ENCODE measurements at places on chromosomes 7 and 10.
A peak's percentile ranks its signal among the peaks of the same experiment; 100 is the strongest.

- peak; percentile 57 for DNase-seq
These were observed 4.7 kb downstream of the NFE2L3 start for GRCh38 chr7:26156451-26157420.

GRCh38 chr10:84862551-84862950 lies 534.2 kb downstream of the CCSER2 start:
- DNase-seq: no peak

GRCh38 chr10:79182781-79183467 lies 114.2 kb downstream of the ZMIZ1 start:
- DNase-seq: no peak

GRCh38 chr7:22725585-22725984 lies 1.4 kb upstream of the IL6 start:
- no peak for DNase-seq

GRCh38 chr7:29623973-29624372 lies 60.3 kb downstream of the PRR15 start:
- DNase-seq: no peak

GRCh38 chr10:1375346-1376170 lies 319.4 kb downstream of the WDR37 start:
- no peak for DNase-seq

- DNase-seq: no peak
These were observed 91.8 kb downstream of the SH3PXD2A start for GRCh38 chr10:103763374-103764202.

- peak; percentile 28 for DNase-seq
These were observed 300.8 kb downstream of the GRID1 start for GRCh38 chr10:86065711-86066251.
